ENCODE measurements at places on chromosomes 11 and 22.

- DNase-seq = no peak
Measured at GRCh38 chr11:97905671-97906070, 1115.1 kb upstream of the CNTN5 start.

DNA sequence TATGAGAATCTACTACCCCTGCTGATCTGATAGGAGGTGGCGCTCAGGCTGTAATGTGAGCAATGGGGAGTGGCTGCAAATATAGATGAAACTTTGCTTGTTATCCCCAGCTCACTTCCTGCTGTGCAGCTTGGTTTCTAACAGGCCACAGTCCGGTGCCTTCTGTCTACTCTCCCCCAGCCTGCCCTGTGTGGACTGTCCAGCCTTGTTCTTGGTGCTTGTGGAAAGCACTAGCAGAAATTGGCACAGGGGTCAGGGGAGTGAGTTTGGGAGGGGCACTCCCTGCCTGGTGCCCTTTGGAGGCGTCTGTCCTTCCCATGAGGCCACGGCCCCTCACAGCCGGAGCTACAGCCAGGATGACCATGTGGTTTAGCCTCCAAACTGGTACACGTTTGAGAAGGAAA, 14.3 kb downstream of the MOV10L1 start:
- DNase-seq = no peak

DNA sequence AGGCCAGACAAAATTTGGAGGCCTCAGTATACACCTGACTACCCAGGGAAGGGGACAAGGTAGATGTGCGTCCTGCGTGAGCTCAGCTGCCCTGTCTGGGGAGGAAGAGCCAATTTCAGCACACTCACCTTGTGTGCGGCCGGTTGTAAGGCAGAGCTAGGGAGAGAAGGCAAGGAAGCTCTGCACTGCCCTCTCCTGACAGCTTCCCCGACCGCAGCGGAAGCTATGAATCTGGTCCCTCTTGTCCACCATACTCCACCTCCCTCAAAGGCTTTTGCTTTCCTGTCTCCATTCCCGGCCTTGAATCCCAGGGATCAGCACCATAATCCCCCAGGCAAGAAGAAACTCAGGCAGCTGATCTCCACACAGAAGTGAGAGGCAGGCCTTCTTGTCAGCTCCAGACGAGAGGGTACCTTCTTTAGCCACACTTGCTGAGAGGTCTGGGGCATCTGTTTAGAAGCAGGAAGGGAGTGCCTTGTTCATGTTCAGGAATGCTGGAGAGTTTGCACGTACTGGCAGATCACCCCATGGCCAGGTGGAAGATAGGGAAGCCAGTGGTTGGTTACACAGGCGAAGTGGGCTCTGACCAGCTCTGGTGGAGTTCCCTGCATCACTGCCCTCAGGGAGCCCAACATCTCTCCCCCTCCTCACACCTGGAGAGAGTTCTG, 62.5 kb downstream of the FEZ1 start:
- no peak for DNase-seq

DNA sequence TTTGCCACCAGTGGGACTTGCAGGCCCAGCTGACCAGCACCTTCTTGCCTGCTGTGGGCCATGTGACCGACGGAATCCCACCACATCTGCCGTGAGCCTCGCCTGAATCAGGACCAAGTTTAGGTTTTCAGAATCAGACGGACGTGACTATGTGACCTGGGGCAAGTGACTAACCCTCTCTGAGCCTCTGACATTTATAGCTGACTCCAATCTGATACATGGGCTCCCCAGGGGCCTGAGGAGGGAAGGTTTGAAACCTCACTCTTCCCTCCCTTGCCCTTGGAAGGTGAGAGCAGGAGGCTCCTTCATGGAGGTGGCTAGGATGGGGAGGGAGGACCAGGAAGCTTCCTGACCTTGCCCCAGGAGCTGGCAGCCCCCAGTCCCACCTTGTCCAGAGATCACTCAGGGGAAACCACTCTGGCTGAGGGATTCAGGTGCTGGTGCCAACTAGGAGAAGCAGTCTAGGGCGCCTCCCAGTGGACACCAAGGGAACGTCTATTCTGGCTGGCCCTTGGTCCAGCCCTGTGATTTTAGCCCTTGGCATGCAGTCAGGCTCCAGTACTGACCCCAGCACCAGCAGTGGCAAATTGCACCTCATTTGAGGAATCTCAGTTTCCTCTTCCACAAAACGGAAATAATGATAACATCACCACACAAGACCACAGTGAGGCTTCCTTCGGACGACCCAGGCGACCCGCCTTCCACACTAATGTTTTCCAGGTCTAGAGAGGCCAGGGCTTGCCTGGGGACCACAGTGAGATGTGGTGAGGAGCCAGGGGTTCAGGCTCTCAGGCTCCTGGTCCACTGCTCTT, 47.2 kb upstream of the SYT7 start:
- DNase-seq = no peak

DNA sequence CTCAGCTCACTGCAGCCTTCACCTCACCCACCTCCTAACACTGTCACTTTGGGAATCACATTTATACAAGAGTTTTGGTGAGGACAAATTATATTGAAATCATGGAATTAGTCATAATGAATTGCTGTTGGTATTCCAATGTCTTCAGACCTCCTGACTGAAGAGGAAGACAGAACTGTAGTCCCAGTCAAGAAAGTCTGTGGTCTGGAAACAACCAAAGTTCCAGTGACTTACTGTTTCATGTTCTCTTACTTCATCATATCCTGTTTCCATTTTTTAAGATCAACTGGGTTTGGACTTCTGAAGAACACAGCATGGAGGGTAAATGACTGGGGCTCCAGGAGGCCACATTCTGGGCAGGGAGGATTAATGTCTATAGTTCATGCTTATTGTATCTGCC, 43.0 kb upstream of the HIPK3 start:
- no peak for DNase-seq

GRCh38 chr11:115333949-115334348, 170.3 kb downstream of the CADM1 start:
- no peak for DNase-seq

DNA sequence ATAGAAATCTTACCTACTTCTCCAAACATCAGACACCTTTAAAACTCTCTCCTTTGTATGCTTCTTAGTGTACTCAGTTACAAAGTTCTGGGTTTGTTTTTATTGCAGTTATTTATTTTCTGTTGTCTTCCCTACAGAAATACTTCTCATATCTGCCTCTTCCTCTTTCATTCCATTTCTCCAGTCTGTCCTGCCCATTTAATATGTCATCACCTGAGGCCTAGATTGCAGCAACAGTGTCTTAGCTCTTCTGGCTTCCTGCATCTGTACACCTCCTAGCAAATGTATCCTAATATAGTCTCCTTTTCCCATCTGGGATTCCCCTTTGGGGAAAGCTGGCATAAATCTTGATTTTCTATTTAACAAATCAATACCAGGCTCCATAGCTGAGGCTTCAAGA, 34.9 kb upstream of the PCF11 start:
- no peak for DNase-seq

DNA sequence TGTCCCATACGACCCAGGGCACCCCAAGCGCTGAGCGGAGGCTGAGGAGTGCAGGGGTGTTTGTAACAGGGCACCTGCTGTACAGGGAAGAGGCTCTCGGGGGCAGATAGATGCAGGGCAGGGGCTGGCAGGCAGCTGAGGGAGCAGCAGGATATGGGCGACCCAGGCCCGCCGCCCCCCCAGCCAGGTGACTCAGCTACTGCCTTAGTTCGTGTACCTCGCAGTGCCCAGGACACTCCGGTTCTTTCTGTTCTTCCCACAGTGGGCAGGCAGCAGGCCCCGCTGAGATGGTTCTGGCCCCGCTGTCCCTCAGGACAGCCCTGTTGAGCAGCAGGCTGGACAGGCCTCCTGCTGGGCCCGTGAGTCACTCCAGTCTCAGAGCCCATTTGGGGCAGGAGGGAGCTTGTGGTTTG, 16.2 kb downstream of the PHLDA2 start:
- DNase-seq = no peak

DNA sequence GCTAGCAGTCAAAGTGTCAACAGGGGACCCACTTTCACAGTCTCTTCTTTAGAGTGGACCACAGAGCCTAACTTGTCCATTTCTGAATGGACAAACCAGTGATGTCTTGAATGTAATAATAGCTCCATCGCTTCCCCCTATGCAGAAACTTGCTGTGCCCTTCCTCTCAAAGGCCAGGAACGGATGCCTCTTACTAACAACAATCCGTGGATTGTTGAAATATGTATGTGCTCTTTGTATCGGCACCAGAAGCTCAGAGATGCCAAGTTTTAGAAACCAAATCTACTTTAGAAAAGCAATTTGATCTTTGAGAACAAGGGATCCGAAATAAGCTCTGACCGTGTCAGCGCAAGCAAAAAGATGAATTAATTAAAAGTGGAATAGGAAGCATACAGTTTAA, 259.5 kb upstream of the POU2AF2 start:
- no peak for DNase-seq

DNA sequence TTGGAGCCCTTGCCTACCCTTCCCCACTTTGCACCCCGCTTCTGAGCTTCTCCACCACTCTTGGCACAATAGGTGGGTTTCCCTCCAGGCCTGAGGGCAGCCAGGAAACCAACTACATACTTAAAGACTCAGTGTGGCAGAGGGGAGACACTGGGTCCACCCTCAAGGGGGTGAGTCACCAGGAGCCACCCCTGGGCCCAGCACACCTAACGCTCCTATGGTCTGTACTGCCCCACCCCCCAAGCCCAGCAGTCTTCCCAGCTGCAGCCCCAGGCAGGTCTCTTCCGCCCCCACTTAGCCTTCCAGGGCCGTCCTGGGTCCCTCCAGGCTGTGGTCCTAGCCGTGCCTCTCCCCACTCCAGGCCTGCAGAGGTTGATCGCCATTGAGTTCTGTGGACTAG, 3.2 kb upstream of the TMPRSS13 start:
- DNase-seq = no peak

DNA sequence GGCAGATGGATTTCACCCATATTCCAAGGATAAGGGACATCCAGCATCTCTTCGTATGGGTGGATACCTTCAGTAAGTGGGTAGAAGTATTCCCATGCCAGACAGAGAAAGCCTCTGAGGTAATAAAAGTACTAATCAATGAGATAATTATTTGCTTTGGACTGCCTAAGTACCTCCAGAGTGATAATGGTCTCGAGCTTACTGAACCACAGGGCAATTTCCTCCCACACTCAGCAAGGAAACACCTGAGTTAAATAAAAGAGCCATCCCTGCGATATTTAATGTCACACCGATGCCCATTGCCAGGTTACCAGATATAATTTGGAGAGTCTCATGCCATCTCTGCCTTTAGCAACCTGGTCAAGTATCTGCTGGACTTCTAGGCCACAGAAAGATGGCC, 70.6 kb upstream of the MPEG1 start:
- no peak for DNase-seq

- no peak for DNase-seq
Measured at GRCh38 chr11:77201991-77202841, 74.2 kb downstream of the MYO7A start.

- no peak for DNase-seq
Measured at GRCh38 chr11:12827929-12828812, 153.9 kb downstream of the TEAD1 start.

DNA sequence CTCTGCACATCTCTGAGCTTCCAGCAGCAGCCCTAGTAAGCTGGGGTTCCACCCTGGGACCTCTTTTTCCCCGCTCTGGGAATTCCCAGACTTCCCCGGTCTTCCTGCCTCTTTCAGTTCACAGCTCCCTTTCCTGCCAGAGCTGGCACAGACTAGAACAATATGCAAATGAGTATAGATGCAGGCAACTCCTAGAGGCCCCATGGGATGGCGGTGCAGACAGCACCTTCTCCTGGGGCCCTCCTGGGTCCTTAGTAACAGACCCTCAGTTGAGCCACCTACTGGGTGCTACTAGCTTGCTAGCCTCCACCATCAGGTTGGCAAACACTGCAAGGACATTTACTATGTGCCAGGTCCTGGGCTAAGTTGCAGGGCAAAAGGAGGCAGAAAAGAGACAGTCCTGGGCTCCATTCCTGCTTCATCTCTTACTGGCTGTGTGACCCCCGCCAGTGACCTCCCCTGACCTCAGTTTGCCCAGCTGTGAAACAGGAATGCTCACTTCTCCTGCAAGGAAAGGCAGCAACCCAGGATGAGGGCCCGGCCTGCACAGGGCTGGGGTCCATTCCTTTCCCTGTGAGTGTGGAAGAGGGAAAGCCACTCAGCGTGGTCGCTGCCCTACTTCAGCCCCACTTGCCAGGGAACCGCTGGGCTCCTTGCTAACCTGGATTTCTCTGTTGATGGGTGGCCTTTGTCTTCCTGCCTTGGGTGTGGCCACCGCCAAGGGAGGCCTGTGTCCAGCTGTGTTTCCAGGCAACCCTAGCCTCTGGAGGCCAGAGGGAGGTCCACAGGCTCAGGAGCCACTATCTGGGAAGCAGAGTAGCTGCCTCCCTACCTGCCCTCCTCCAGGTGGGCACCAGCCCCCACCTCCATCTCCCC, 7.3 kb downstream of the RELT start:
- no peak for DNase-seq

- DNase-seq = no peak
Measured at GRCh38 chr22:18115906-18116371, 5.3 kb downstream of the TUBA8 start.

DNA sequence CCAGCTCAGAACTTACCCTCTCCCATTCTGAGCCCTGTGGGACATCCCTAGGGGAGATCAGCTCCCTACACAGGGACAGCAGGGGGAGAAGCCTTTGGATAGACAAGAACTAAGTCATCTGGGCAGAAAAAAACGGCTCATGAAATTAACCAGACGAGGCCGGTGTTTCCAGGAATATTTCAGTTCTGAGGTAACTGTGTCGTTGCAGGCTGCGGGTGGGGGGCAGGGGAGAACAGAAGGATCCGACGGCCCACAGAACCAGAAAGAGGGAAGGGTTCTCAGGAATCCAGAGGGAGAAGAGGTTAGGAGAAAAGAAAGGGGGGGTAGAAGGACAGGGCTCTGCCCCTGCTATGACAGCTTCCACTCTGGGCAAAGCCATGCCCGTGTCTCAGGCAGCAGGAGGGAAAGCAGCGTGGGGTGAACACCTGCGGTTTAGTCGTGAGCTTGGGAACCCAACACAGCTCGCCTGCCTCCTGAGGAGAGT, 3.6 kb downstream of the CLCF1 start:
- DNase-seq = no peak

DNA sequence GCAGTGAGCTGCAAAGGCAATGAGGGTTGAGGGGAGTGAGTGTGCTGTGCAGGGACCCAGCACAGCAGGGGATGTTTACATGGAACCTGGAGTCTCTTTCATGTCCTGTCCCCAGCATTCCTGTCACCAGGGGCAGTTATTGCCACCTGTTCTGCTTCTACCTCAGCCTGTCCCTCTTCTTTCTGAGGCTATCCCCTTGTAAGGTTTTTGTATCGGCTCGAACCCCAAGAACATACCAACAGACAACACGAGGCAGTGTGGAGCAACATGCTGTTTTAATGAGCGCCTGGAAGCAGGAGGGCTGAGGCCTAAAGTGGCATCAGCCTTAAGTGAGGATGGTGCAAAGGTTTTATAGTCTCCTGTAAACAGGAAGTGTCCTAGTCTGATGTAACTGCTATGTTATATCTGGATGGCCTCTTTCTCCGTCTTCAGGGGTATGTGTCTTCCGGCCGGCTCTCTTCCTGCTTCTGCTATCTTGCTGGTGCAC, 3.9 kb downstream of the SCGB2A2 start:
- DNase-seq = no peak

- no peak for DNase-seq
Measured at GRCh38 chr11:109421981-109422869, at the start of gene C11orf87. TSS of gene C11orf87 (plus strand) at chr11:109422190. CDS start at chr11:109423634, 1,444 bp downstream.

GRCh38 chr11:83033371-83033770, 38.3 kb downstream of the RAB30 start:
- no peak for DNase-seq
